Spinal cord (tissue), 10 donors: ENCODE measurements at places on chromosomes 6 and 20. TPM values are rescaled to one million over a fixed set of nuclear protein-coding genes. Genes with fewer than 3 reads are reported as not detected.

GRCh38 chr6:121896363-121896762, 460.9 kb downstream of the GJA1 start:
- H3K4me1 ChIP-seq, result no peaks in the 10 kb centered on the region
- H3K4me3 ChIP-seq, result no peak overlapping the region
- no peak for DNase-seq
- H3K27ac ChIP-seq, result no peak overlapping the region
- H3K36me3 ChIP-seq, result no peaks in the 10 kb centered on the region
- no peaks in the 10 kb centered on the region for H3K27me3 ChIP-seq

DNA sequence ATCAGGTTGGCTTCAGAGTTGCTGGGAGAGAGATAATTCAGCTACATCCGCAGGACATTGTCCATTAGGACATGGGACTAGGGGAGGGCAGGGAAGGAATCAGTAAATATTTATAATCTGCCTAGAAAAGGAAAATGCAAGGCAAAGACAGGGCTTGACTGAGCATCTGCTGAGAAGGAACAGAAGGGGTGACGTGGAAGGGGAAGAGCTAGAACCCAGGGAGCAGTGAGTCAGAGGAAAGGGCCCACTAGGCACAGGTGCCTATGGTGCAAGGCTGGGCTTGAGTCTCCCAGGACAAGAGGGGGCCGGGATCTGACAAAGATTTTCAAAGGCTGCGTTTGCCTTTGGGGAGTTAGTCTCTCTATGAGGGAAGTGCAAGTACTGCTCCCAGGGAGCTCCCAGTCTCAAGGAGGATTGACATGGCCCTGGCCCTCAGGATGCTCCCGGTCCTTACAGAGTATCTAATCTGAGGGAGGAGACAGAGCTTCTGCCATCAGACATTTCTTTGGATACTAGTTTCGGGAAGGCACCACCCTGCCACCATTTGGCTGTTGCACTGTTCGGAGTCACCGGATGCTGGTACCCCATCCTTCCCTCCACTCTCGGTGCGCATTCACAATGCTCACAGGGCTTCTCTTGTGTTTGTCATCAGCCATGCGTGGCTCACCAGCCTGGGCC, 21.9 kb downstream of the VEGFA start:
- no peak for DNase-seq
- peaks cover 3% of the 10 kb centered on the region for H3K36me3 ChIP-seq
- H3K27ac ChIP-seq, result no peak overlapping the region
- no peaks in the 10 kb centered on the region for H3K27me3 ChIP-seq

The TNFRSF21 gene
- 34.2 TPM for total RNA-seq

DNA sequence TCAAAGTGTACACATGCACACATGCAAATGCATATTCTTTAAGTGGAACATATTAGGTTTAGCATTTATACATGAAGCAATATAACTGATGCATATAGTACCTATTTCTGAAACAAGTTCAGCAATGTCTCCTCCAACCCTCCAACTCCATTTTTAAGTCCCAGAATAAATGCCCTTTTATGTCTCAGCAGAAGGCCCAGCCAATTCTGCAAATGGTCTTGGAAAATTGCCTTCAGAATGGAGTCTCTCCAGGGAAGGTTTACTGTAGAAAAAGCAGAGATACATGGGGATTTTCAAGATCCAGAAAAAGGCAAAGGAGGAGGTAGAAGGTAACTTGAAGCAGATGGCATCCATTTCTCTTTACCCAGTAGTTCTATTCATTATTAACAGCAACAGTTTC, 633.3 kb downstream of the MAFB start:
- peak; percentile 51 for DNase-seq
- no peak overlapping the region for H3K4me3 ChIP-seq
- no peak overlapping the region for H3K27ac ChIP-seq
- H3K4me1 ChIP-seq, result no peaks in the 10 kb centered on the region

GRCh38 chr20:53074811-53075314, 102.7 kb downstream of the TSHZ2 start:
- peak; percentile 37 for DNase-seq
- H3K4me3 ChIP-seq, result no peak overlapping the region
- H3K27ac ChIP-seq, result no peak overlapping the region
- no peaks in the 10 kb centered on the region for H3K27me3 ChIP-seq

The CARMIL1 gene
- 22.9 TPM for total RNA-seq

The PLN gene
- total RNA-seq, result 3.3 TPM

The TGIF2 gene
- 26.2 TPM for total RNA-seq

GRCh38 chr6:168032005-168032760, 34.7 kb downstream of the KIF25 start:
- peak overlapping the region; percentile 57 for H3K27ac ChIP-seq
- peaks cover 19% of the 10 kb centered on the region for H3K4me1 ChIP-seq
- DNase-seq, result no peak
- no peak overlapping the region for H3K4me3 ChIP-seq
- H3K27me3 ChIP-seq, result no peaks in the 10 kb centered on the region

- H3K36me3 ChIP-seq, result no peaks in the 10 kb centered on the region
- H3K4me3 ChIP-seq, result no peak overlapping the region
- H3K27ac ChIP-seq, result no peak overlapping the region
- H3K4me1 ChIP-seq, result no peaks in the 10 kb centered on the region
These were observed 41.5 kb downstream of the CD83 start for GRCh38 chr6:14159090-14159489.

- no peaks in the 10 kb centered on the region for H3K4me1 ChIP-seq
- no peak for DNase-seq
- H3K27ac ChIP-seq, result no peak overlapping the region
These were observed 104.7 kb upstream of the TMEM170B start for GRCh38 chr6:11432713-11433450.

- no peaks in the 10 kb centered on the region for H3K36me3 ChIP-seq
- peaks cover 10% of the 10 kb centered on the region for H3K4me1 ChIP-seq
- no peak overlapping the region for H3K4me3 ChIP-seq
- no peaks in the 10 kb centered on the region for H3K27me3 ChIP-seq
- peak overlapping the region; percentile 67 for H3K27ac ChIP-seq
- DNase-seq, result peak; percentile 30
These were observed 24.0 kb upstream of the HDAC2 start for GRCh38 chr6:113994934-113995342.

The MICB gene
- total RNA-seq, result 1.9 TPM

DNA sequence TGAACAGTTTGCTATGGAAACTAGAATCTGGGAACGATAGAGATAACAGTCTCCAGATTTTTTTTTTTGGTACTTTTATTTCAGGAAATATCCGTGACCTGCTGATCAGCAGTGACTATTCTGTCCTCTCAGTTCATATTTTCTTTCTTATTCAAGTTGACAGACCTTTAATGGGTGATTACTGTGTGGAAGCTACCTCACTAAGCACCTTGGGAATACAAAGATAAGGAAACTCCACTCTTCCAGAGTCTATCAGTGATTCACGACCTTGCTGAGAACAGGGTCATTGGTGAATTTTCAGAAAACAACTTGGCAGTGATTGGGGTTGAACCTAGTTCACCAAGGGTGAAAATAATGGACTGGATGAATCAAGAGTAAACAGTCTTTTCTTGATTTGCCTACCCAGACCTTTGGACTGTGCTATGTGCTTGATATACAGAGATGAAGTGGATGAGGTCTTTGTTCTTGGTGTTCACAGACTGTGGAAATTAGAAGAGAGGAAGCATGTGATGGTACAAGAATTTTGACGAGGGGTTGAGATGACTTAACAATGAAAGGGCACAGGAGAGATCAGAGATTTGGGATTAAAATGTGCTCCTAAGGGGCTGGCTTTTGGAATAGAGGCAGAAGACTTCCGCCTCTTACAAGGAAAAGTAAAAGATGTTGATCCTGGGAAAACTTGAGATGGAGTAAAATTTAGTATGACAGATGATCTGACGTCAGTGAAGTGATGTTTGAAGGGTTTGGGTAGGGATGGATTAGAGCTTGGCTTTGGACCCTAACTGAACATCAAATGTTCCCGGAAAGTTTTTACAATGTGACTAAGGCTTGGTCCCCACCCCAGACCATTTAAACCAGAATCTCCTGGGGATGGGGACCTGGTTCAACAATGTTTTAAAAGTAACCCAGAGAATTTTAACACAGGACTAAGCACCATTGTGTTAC, 1.2 kb downstream of the KAT14 start:
- no peak for DNase-seq
- H3K4me1 ChIP-seq, result peaks cover 6% of the 10 kb centered on the region
- no peaks in the 10 kb centered on the region for H3K27me3 ChIP-seq
- H3K27ac ChIP-seq, result no peak overlapping the region
- H3K4me3 ChIP-seq, result peak overlapping the region; percentile 96

The TFAP2B gene
- 0.99 TPM for total RNA-seq

DNA sequence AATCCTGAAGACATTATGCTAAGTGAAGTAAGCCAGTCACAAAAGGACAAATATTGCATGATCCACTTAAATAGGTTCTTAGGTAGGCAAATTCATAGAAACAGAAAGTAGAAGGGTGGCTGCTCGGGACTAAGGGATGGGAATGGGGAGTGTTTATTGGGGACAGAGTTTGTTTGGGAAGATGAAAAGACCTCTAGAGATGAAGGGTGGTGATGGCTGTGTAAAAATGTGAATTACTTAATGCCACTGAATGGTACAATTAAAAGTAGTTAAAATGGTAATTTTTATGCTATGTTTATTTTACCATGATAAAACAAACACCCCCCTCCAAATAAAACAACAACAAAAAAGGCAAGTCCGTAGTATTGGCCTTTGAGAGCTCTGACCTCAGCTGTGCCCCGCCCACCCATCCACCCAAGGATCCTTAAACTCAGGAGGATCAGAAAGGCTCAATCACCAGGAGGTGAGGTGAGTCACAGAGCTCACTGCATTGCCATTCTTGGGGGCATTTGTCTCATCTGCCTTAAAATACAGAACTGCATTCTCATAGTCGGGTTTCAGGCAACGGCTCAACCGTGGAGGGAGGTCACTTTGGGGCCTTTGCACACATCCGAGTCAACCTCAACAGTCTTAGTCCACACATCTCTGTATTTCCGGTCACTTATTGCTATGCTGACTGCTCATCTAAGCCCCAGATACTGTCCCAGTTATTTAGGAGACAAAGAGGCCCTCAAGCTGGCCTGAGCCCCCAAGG, 96.7 kb downstream of the SLC22A23 start:
- DNase-seq, result no peak
- H3K36me3 ChIP-seq, result peaks cover 9% of the 10 kb centered on the region
- no peaks in the 10 kb centered on the region for H3K27me3 ChIP-seq
- H3K4me1 ChIP-seq, result peaks cover 39% of the 10 kb centered on the region
- H3K4me3 ChIP-seq, result no peak overlapping the region
- H3K27ac ChIP-seq, result no peak overlapping the region

- no peaks in the 10 kb centered on the region for H3K27me3 ChIP-seq
- peaks cover 58% of the 10 kb centered on the region for H3K36me3 ChIP-seq
- peaks cover 6% of the 10 kb centered on the region for H3K4me1 ChIP-seq
- no peak overlapping the region for H3K27ac ChIP-seq
These were observed 44.1 kb upstream of the ID1 start for GRCh38 chr20:31560746-31561598.

The ALDH5A1 gene
- total RNA-seq, result 22.4 TPM

- no peak overlapping the region for H3K27ac ChIP-seq
- H3K4me3 ChIP-seq, result no peak overlapping the region
- H3K4me1 ChIP-seq, result peaks cover 2% of the 10 kb centered on the region
- H3K36me3 ChIP-seq, result no peaks in the 10 kb centered on the region
- H3K27me3 ChIP-seq, result no peaks in the 10 kb centered on the region
These were observed 175.5 kb upstream of the FOXQ1 start for GRCh38 chr6:1136415-1136774.

DNA sequence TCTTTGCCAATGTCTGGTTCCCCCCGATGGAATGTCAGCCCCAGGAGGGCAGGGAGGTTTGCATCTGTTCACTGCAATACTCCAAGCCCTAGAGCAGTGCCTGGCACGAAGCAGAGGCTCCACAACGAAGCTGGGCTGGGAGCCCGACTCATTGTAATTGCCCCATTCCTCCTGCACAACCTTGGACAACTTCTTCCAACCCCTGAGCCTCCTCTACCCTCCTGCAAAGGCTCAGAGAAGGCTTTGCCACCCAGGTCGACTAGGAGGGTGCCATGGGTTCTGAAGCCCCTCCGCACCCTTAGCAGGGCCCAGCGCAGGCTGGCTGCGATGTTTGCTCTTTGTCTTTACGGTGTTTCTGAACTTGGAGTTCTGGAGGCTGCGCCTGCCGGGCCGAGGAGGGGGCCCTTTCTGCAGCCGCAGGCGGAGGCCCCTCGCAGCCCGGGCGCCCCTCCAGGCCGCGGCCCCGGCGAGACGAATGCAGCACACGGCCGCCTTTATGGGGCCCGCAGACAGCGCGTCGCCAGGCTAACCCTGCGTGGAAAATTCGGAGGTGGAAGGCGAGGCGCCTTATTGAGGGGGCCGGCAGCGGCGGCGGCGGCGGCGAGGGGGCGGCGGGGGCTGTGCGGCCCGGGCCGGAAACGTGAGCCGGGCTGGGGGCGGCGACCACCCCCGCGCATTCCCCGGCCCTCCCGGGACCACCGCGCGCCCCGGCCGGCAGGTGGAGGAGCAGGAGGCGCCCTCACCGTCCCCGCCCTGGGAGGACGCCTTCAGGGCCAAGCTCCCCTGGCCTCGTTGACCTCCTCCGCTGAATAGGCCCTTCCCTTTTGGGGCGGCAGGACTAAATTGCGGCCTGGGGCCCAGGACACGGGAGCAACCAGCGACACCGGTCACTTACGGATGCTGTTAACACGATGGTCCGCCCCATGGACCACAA, 27.0 kb downstream of the SNAI1 start:
- H3K27ac ChIP-seq, result no peak overlapping the region
- no peaks in the 10 kb centered on the region for H3K36me3 ChIP-seq
- H3K4me1 ChIP-seq, result peaks cover 11% of the 10 kb centered on the region
- no peak overlapping the region for H3K4me3 ChIP-seq
- peaks cover 2% of the 10 kb centered on the region for H3K27me3 ChIP-seq

The ZNF76 gene
- total RNA-seq, result 15.5 TPM

The RAB32 gene
- total RNA-seq, result 29.1 TPM

The MUC21 gene
- not detected for total RNA-seq

DNA sequence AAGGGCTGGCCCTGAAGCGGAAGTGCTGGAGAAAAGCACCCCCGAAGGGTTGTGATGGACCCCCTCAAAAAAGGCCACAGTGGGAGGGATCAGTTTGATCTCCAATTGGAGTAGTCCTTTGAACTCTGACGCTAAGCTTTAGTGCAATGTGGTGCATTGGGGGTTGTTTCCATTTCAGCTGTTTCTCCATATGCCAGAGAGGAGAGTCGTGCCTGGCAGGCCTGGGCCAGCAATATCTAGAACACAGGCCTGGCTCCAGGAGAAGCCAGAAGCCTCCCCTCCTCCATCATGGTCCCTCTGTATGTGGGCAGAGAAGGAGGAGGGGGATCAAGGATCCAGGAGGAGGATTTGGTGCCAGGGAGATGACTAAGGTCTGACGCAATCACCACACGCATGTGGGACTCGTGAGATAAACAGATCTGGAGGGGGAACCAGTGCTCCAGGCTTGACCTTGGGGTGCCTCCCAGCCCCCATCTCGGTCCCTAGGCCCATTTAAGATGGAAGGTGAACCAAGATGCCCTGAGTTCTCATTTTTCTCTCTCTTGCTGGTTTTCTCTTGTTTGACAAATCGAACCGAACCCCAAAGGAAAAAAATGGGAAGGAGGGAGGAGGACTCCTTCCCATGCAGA, 517.4 kb upstream of the JARID2 start:
- H3K36me3 ChIP-seq, result no peaks in the 10 kb centered on the region
- DNase-seq, result no peak
- H3K4me3 ChIP-seq, result no peak overlapping the region
- no peaks in the 10 kb centered on the region for H3K27me3 ChIP-seq
- no peak overlapping the region for H3K27ac ChIP-seq

The TMEM74B gene
- total RNA-seq, result 6.2 TPM
